ENCODE measurements at places on chromosomes 1 and 21.

- DNase-seq, result no peak
These were observed 670.6 kb upstream of the PKN2 start for GRCh38 chr1:88013485-88013884.

- DNase-seq, result no peak
These were observed 12.5 kb downstream of the PIP5K1A start for GRCh38 chr1:151210830-151211229.

DNA sequence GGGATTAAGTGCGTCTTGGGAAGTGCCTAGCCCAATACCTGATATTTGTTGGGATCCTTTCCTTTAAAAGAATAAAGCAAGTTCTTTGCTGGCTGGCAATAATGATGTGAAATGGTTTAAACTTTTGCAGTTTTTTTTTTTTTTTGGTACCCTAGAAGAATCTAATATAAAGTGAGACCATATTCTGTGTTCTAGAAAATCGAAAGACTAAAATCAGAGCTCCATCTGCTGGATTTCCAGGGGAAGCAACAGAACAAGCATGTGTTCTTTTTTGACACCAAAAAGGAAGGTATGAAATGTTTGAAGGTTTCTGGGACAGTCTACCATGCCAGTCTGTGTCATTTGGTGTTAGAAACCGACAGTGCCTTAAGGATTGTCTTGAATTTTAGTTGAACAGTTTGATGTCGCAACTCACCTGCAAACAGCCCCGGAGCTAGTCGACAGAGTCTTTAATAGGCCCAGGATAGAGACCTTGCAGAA lies 6.4 kb downstream of the UTP11 start:
- DNase-seq, result no peak

GRCh38 chr1:76284842-76285241 lies 210.3 kb downstream of the ST6GALNAC3 start:
- DNase-seq, result no peak

GRCh38 chr1:193346085-193346484 lies 159.7 kb upstream of the B3GALT2 start:
- no peak for DNase-seq

- no peak for DNase-seq
These were observed 17.4 kb upstream of the ACTRT2 start for GRCh38 chr1:3003941-3004270.

DNA sequence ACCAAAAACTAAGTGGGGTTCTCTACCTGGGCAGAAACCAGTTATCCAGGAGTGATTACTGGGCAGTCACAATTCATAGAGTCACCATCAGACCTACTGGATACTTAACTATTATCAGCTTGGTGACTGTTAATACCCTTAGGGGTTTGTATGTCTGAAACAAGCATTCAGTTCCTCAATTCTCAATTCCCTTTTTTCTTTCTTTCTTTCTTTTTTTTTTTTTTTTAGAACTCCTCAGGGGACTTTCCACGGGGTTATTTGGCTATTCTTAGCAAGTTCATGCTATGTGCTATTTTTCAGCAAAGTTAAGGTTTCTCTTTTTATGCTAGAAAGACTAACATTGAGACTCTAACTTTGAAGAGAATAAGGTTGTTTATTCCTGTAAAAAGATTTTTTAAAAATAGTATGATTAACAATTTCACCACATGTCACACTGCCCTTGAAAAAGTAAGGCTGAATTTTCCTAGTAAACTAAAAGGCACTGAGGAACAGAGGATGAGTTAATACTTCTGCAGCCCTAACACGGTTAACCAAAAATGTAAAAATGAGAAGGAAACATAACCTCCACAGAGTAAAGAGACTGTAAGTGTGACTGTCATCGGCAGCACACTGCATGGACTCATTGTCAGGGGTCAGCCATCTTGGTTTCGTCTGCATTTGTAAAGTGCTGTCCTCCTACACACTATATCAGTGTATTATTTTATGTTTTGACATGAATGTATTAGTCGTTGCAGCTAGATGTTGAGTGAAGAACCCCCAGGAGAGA lies 310.2 kb downstream of the NTNG1 start:
- DNase-seq, result no peak

GRCh38 chr1:96427616-96428015 lies 294.0 kb upstream of the PTBP2 start:
- DNase-seq, result no peak

GRCh38 chr1:116228511-116228910 lies 117.3 kb downstream of the MAB21L3 start:
- DNase-seq, result peak; percentile 3

DNA sequence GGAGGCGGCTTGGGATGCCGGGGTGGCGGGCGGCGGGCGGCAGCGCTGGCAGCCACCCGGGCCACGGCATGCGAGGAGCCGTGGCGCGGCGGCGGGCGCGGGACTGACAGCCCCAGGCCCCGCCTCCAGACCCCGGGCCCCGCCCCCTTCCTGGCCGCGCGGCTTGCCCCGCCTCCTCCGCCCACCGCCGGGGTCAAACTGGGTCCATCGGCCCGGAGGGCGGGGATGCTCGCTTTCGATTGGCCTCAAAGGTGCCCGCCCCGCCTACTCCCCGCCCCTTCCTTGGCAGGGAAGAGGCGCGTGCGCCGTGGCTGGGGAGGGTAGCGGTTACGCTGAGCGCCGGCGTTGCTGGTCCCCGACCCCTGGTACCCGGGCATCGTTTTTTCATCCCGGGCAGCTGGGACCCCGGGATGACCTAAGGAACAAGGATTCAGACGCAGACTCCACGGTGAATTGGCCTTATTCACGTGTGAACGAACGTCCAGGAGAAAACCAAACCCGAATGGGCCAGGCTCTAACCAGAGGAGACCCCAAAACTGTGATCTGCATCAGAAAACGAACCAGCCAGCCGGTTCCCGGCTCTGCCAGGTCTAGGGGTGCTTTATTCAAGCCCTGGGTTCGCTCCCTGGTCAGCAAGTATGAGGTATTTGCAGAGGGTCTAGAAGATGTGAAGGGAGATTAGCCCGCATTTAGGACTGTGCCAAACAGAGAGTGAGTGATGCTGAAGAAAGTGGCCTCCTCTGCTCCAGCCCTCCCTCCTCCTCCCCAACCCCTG lies 117.2 kb upstream of the GUCA2B start:
- DNase-seq, result peak; percentile 82

- DNase-seq, result no peak
These were observed 84.4 kb downstream of the CLEC20A start for GRCh38 chr1:178412400-178412770.

- DNase-seq, result peak; percentile 86
These were observed 64.0 kb downstream of the SLC19A1 start for GRCh38 chr21:45478115-45478801.

DNA sequence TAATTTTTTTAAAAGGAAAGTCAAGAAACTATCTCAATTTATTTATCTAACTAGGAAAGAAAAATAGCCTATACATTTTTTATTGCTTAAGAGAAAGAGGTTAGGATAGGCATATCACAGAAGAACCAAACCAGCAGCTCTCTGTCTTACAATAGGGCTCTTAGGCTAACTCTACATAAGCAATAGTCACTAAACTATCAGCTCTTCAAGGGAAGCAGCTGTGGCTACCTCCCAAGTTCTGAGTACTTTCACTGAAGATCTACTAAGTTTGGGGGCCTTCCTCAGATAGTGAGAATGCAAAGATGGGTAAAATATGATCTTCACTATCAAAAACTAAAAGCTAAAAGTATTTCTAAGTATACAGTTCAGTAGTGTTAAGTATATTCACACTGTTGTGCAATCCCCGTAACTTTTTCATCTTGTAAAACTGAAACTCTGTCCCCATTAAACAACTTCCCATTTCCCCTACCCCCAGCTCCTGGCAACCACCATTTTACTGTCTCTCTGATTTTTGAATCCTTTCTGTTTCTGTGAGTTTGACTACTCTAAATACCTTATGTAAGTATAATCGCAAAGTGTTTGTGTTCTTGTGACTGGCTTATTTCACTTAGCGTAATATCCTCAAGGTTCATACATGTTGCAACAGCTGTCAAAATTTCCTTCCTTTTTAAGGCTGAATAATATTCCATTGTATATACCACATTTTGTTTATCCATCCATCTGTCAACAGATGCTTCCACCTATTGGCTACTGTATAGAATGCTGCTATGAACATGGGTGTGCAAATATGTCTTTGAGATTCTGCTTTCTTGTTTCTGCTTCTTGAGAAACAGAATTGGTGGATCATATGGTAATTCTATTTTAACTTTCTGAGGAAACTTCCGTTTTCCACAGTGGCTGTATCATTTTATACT lies 73.3 kb downstream of the ACBD6 start:
- DNase-seq, result no peak

- DNase-seq, result peak; percentile 70
These were observed 27.2 kb downstream of the RHEX start for GRCh38 chr1:206080026-206080820.

GRCh38 chr1:151132335-151133017 lies 14.0 kb downstream of the SEMA6C start:
- DNase-seq, result no peak

GRCh38 chr1:66197785-66198184 lies 336.2 kb upstream of the SGIP1 start:
- no peak for DNase-seq

- DNase-seq, result no peak
These were observed 10.6 kb upstream of the RAB4A start for GRCh38 chr1:229260297-229260696.

- no peak for DNase-seq
These were observed 13.6 kb downstream of the UBL4B start for GRCh38 chr1:110125810-110126209.

- no peak for DNase-seq
These were observed 37.1 kb upstream of the TMCO2 start for GRCh38 chr1:40210511-40211204.

GRCh38 chr1:176032040-176032645 lies 174.9 kb downstream of the COP1 start:
- DNase-seq, result no peak

- DNase-seq, result peak; percentile 84
These were observed 14.9 kb downstream of the PDIK1L start for GRCh38 chr1:26126321-26127084.

- DNase-seq, result no peak
These were observed 9.0 kb downstream of the SH2D2A start for GRCh38 chr1:156807627-156808026.

- no peak for DNase-seq
These were observed 186.5 kb downstream of the FASLG start for GRCh38 chr1:172845371-172845770.

- no peak for DNase-seq
These were observed 836 bp downstream of the CDC7 start for GRCh38 chr1:91501523-91501851.

- DNase-seq, result peak; percentile 52
These were observed at the start of gene HHAT for GRCh38 chr1:210328746-210329503. TSS of gene HHAT (plus strand) at chr1:210328902. CDS start at chr1:210348976, 20,074 bp downstream.

DNA sequence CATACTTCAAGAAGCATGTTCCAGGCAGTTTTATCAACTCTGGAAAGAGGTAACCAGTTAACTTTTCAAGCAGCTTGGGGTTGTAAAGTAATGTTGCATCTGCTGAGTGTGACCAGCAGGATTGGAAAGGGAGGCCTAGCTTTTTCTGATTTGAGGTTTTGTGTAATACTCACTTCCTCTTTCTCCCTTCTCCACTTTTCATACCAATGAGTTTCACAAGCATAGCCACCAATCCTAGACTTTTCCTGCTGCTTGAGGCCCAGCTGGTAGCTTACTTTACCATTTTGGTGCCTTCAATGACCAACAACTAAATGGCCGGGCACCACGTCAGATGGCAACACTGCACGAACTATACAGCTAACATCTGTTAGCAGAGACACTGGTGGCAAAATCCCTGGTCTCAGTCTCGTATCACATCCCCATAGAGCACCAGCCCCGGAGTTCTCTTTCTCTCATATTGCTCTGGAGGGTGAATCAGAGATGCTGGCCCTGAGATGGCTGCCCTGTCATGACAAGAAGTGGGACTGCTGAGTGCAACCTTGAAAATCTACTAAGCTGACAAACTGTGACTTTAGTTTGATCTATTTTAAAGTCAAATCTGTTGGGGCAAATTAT lies 14.8 kb upstream of the GPR88 start:
- no peak for DNase-seq

DNA sequence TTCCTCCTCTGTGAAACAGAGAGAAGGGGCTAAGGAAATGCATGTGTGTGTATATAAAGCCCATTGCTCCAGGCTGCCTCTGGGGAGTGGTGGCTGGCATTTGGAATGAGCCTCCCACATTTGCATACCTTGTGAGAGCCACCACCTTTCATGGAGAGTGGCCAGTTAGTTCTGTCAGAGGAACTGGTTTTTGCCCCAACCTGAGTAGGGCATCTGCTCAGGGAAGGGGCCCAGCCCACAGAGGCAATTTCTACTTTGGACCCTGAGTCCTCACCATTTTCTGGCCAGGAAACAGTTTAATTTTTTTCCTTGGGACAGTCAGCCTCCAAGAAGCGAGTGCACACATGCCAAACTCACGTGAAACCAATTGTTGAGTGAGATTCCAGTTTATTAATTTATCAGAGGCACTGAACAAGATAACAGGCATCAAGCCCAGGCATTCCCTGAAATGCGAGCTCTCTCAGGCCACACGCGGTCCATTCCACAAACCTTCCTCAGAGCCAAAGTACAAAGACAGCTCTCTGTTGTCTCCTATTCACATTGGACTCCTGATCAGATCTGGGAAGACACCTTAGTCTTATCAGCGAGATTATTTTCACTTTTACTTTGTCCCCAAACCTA lies 1.0 kb upstream of the SLC6A9 start:
- DNase-seq, result no peak

DNA sequence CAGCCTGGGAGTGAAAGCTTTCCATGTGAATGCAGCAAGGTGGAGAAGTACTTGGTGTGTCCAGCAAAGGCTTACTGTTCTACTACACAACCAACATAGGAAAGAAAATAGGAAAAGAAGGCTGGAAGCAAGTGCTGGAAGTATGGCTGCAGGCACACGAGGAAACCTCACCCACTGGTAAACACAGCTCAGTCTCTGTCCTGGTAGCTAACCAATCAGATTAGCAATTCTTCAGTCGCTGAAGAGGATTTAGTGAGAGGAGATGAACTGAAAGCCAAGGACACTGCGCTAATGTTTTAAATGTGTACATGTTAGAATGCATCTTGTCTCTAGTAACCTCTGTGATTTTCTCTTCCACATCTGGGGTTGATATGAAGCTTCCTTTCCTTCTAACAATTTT lies 36.2 kb upstream of the CACHD1 start:
- DNase-seq, result no peak

DNA sequence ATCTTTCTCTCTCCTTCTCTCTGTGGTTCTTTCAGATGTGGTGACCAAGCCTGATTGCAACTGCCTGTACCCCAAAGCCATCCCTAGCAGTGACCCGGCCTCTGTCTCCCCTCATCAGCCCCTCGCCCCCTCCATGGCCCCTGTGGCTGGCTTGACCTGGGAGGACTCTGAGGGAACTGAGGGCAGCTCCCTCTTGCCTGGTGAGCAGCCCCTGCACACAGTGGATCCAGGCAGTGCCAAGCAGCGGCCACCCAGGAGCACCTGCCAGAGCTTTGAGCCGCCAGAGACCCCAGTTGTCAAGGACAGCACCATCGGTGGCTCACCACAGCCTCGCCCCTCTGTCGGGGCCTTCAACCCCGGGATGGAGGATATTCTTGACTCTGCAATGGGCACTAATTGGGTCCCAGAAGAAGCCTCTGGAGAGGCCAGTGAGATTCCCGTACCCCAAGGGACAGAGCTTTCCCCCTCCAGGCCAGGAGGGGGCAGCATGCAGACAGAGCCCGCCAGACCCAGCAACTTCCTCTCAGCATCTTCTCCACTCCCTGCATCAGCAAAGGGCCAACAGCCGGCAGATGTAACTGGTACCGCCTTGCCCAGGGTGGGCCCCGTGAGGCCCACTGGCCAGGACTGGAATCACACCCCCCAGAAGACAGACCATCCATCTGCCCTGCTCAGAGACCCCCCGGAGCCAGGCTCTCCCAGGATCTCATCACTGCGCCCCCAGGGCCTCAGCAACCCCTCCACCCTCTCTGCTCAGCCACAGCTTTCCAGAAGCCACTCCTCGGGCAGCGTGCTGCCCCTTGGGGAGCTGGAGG lies 12.7 kb downstream of the CSF1 start:
- DNase-seq, result no peak

Data from CMK (cell line).